ENCODE measurements at places on chromosomes 11 and 22.

- no peak for DNase-seq
These were observed 114.4 kb upstream of the BMAL1 start for GRCh38 chr11:13163158-13163557.

DNA sequence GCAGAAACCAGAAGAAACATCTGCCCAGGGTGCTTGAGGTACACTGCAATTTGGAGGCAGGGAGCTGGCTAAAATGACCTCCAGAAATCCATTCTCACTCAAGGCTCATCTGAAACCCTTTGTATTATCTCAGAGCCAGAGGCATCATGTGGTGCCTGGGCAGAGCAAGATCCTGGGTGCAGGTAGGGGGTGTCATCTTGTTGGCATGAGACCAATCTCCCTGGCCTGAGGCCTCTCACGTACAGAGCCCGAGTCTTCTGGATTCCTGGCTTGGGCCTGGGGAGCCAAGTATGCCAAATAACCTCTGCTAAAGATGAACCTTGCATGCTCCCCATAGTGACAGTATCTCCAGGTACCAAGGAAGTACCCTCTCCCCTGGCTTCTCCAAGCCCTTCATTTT, 2.4 kb downstream of the LMO1 start:
- DNase-seq = no peak

- DNase-seq = no peak
These were observed 106.4 kb downstream of the TRAF6 start for GRCh38 chr11:36403661-36404060.

- no peak for DNase-seq
These were observed 124.3 kb upstream of the TTC12 start for GRCh38 chr11:113189909-113190667.

DNA sequence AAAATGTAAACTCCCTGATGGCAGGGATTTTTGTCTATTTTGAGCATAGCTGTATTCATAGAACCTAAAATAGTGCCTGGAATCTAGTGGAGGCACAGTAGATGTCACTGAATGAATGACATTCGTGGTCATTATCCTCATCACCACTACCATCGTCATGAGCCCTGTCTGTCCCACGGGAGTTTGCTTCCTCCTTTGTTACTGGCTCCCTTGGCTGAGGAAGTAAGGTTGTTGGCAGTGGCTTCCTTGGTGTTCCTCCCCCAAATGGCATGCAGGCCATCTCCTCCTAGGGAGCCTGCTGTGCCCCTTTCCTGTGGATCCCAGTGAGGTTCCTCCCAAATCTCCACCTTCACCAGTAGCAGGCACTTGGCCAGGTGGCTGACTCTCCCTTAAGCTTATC, 183.0 kb downstream of the CEP164 start:
- DNase-seq = no peak

Data from CD4-positive, alpha-beta T cell treated with Interleukin-12 subunit alpha and Interleukin-12 subunit beta, for 1 hour (primary cell).